ENCODE measurements at places on chromosomes 11 and 22.

GRCh38 chr11:45322891-45323600, 36.9 kb upstream of the SYT13 start:
- DNase-seq, result no peak

DNA sequence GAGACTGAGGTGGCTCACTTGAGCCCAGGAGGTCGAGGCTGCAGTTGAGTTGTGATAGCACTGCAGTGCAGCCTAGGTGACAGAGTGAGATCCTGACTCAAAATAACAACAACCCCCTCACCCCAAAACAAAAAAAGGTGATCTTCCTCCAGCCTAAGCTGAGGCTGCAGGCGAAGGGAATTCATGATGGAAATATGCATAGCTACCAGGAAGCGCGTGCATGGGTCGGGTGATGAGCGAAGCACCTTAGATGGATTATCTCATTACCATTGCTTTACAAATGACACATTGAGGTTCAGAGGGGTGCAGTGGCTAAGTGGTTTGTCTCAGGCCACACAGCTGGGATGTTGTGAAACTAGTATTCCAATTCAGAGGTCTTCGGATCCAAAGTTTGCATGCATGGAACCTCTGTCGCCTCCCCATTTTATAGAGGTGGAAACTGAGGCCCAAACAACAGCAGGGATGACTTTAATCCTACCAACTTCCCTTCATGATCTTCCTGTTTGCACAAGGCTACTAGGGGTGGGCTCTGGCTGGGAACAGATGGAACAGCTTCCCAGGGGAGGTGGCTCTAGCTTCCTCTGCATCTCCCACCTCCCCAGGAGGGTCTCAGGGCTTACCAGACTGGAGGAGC, 4.6 kb downstream of the SLC29A2 start:
- DNase-seq, result no peak

GRCh38 chr11:14519597-14519916, 629 bp downstream of the PSMA1 start:
- DNase-seq, result no peak

- no peak for DNase-seq
Observed at GRCh38 chr22:45204241-45204640, 36.5 kb downstream of the KIAA0930 start.

DNA sequence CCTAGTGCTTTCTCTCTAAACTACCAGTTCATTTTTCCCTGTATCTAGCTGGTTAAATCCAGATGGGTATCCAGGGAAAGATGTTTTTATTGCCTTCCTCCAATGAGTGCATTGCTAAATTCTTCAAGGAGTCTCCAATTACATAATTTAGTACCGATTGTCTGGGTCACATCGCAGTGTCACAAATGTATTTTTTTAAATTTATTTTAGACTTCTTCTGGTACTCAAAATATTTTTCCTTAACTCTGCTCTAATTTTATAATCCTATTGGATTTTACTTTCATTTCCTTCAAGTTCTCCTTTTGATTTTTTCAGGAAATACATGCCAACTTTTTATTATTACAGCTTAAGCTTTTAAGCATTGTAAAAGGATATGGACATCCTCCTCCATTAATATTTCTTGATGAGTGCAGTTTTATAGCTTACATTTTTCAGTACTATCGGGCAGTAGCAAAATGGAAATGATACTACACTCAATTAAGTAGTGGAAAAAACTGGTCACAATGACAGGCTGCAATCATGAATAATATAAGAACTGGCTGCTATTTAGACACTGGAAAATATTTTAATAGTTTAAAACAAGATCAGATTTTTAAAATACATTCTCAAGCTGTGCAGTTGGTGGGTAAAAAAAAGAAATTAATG, 20.3 kb downstream of the BBOX1 start:
- DNase-seq, result no peak

GRCh38 chr11:57792870-57793269, 31.3 kb downstream of the CTNND1 start:
- DNase-seq, result no peak

DNA sequence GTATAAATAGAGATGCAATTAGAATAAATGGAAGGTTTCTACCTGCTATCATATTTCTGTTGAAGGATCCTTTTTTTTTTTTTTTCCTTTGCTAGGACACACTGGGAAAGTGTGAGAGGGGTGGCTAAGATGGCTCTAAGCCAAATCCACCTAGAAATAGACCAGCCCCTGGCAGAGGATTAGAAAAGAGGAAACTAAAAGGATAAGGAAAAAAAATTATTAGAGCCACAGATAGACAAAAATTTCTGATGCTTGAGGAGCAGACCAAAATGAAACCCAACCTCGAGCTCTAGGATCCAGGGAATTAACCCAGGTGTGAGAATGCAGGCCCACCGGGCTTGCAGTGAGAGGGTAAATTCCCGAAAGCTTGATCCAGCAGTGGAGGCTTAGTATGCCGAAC, 262.3 kb downstream of the CADM1 start:
- DNase-seq, result no peak

- no peak for DNase-seq
Observed at GRCh38 chr22:16933291-16934282, 74.4 kb downstream of the GAB4 start.

DNA sequence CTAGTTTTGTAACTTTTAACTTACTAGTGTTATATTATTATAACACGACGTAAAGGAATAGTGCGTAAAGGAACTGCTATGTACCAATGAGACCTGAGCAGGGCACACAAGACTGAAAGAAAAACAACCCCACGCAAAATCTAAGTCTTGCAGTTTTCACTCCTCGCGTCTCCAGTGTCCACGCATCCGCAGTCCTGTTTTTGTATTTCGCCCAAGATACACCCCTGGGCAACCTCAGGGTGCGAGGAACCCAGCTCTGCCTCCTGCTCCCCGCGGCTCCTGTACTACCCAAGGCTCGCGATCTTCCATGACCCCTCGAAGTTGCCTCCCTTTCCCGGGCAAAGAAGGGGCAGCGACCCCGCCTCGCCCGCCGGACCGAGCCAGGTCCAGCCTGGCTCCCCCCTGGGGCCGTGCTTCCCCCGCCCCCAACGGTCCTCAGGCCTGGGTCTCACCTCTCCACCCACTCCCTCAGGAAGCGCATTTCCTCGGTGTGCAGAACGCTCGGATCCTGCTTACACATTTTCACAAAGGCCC, 393 bp downstream of the ST13 start:
- DNase-seq, result no peak

- DNase-seq, result no peak
Observed at GRCh38 chr11:122772945-122773344, 65.4 kb upstream of the CRTAM start.

- DNase-seq, result no peak
Observed at GRCh38 chr11:40227730-40228129, 1231.7 kb downstream of the LRRC4C start.

DNA sequence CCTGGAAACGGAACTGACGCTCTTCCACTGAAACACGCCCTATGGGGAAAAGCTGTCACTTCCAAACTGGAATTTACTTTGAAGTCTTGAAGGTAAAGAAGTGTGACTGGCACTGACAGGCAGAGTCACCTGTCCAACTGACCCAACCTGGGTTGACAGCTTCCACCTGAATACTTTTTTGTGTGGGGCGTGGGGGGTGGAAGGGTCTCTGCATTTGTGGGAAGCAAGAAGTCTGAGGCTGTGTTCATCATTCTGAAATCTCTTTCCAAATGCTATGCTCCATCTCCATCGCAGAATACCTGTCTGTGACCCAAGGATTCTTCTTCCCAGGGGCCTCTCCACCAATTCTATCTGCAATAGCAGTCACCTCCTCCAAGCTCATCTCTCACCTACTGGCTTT, 7.8 kb downstream of the IFT27 start:
- no peak for DNase-seq

DNA sequence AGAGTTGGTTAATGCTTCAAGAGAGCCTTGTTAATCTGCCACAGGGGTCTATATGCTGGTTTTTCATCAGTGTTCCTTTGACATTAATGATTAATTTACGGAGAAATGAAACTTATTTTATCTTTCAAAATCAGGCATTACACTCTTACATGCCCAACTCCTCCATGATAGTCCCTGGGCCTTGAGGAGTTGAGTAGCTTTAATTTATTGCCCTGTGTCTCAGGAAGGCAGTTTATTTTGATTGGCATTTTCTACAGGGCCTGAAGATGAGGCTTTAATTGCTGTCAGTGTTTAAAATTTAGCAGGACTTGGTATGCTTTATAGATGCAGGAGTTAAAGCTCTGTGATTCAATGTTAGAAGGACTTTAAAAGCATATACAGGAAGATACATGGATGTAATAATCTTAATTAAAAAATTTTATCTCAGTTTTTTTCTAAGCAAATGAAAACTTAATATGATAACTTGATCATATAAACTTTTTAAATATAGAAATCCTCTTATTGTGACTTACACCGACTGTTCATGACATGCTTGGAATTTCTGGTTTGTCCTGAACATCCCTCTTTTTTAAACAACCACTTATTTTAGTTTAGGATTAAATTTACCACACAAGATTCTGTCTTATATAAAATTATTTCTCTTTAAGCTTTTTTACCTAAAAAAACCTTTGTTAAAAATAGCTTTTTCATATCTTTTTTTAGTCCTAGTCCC, 12.2 kb downstream of the GLYAT start:
- no peak for DNase-seq

GRCh38 chr11:60982184-60982583, 10.7 kb downstream of the CD6 start:
- DNase-seq, result no peak

GRCh38 chr11:102886999-102887398, 12.2 kb upstream of the MMP12 start:
- no peak for DNase-seq

DNA sequence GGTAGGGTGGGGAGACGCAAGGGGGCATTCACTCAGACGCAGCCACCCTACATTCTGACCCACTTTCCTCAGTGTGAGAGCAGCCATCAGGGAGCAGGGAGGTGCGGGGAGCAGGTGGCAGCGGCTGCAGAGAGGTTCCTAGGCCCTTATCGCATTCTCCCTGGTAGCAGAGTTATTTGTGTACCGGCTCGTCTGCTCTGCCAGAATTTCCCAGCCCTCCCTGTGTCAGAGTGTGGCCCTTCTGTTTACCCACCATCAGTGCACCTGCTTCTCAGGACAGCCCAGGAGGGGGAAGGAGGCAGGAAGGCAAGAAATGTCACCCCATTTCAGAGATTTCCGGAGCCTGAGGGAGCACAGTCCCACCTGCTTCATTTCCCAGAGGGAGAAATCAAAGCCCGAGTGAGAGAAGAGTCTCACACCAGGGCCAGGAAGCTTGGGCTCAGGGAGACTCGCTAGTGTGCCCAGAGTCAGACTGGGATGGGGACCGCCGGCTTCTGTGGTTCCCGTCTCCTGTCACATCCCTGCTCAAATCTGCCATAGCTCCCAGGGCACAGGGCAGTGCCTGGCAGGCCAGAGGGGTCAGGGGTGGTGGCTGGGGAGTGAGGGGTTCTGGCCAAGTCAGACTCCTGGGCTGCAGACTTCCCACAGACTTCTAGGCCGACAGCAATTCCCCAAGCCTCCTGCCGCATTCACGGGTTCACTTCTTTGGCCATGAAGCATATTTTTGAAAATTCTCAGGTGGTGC, 49.7 kb downstream of the ARRB1 start:
- no peak for DNase-seq

DNA sequence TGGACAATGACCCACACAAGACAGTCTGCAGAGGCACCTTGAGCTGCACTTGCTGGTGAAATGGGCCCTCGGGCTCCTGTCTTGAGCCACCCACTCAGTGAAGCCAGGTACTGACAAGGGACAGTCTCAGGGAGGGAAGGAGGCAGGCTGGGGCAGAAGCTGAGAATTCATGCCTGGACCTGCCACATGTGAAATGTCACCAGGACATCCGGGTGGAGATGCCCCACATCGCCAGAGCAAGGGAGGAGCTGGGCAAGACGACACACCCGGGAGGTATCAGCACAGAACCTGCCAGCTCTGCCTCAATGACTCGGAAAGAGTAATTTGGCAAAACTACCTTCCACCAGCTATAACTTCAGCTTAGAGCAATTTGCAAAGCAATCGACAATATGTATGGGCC, 23.5 kb downstream of the CPT1A start:
- no peak for DNase-seq

DNA sequence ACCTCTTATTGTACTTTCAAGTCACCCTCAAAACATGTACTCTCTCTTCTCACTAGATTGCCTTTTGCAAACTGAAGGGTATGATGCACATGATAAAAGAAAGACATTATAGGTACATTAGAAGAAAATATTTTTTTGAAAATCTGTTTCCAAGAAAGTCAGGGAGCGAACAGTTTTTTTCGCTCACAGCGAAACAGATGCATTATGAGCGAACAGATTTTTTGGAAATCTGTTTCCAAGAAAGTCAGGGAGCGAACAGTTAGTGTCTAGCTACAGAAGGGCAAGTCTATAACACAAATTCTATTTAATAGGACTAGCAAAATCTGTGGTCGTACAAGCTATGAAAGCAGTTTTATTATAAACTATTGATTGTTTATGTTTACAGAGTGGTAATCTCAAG, 296.2 kb upstream of the ANO3 start:
- no peak for DNase-seq

DNA sequence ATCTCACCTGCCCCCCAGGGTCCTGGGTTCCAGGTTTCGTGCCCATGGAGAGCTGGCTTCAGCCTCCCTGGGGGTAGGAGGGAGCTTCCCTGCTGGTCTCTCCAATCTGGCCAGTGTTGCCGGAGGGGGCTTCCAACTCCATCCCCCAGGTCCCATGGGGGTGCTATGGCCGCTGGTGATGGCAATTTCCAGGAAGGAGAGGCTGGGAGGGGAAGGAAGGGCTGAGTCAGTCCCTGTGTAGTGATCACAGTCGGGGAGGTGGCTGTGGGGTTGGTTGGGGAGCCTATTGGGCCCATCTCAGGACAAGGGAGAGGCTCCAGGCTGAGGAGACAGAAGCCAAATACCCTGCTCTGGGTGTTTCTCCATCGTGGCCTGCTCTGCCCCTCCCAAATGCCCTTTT, 5.7 kb upstream of the CDC42EP2 start:
- DNase-seq, result no peak

DNA sequence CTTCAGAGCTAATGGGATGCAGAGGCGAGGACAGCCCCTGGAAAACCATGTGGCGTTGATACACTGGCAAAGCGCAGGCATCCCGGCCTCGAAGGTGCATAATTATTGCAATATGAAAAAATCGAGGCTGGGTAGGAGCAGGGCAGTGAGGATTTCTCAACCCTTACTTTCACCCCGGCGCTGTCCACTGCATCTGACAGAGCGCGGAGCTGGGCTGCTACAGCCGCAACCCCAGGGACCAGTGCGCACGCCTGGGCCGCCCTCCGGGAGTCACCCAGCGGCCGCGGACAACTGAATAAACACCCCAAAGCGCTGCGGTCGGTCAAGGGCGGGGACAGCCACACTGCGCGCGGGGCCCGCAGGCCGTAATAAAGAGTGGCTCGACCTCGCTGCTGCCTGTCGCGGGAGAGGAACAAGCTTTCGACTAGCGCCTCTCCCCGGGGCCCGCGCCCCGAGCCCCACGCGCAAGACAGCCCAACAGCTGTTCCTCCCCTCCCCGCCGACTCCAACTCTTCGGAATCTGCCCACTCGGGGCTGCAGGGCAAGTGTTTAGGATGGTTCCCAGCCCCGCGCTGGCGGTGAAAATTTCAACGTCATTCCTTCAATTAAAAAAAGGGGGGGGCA, 3.6 kb upstream of the WT1 start:
- DNase-seq, result no peak

DNA sequence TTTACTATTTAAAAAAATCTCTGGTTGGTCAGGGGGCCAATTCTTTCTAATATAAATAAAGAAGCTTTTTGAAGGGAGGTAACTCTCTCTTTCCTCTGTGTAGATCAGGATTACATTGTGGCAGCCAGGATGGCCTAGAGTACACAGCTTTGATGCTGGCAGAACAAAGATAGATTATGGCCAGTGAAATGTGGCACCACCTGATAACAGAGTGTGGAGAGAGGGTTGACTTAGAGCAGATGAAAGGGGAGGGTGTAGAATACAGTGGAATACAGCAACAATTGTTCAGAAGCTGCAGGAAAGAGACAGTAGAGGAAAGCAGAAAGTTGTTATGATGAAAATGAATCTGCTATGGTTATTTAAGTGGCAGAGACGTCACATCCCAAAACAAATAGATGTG, 99.0 kb downstream of the FAR1 start:
- DNase-seq, result no peak

Measured in CD4-positive, alpha-beta T cell treated with Interleukin-4 for 1 hour (primary cell).